ENCODE measurements at places on chromosomes 12 and 14. TPM values are rescaled to one million over a fixed set of nuclear protein-coding genes. Genes with fewer than 3 reads are reported as not detected.

GRCh38 chr12:120666571-120667390, 20.2 kb upstream of the MLEC start:
- no peak for DNase-seq

DNA sequence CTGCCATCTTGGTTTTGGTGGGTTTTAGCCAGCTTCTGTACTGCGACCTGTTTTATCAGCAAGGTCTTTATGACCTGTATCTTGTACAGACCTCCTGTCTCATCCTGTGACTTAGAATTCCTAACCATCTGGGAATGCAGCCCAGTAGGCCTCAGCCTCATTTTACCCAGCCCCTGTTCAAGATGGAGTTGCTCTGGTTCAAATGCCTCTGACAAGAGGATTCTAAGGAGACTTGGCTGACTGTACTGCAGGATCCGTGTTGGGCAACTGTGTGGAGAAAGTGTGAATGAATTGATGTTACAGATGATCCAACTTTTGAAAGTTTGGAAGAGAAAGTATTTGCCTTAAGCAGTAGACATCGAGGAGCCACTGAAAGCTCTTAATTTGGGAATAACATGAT, 91.0 kb downstream of the TTLL5 start:
- no peak for DNase-seq

DNA sequence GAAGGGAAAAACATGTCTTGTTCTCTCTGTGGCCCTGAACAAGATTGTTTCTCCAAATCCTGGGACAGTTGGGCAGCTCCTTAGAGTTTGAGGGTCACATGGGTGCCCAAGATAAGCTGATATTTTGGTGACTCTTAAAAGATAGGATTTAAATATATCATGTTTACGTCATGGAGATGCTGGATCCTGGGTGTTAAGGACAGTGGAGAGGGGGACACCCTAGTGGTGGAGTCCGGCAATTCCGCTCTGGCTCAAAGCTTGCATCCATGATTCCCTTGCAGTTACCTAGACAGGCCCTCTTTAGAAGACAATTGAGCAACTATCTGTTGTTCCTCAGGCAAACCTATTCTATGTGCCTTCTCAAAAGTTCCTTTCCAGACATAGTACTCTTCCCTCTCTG, 101.8 kb downstream of the CMKLR1 start:
- no peak for DNase-seq

DNA sequence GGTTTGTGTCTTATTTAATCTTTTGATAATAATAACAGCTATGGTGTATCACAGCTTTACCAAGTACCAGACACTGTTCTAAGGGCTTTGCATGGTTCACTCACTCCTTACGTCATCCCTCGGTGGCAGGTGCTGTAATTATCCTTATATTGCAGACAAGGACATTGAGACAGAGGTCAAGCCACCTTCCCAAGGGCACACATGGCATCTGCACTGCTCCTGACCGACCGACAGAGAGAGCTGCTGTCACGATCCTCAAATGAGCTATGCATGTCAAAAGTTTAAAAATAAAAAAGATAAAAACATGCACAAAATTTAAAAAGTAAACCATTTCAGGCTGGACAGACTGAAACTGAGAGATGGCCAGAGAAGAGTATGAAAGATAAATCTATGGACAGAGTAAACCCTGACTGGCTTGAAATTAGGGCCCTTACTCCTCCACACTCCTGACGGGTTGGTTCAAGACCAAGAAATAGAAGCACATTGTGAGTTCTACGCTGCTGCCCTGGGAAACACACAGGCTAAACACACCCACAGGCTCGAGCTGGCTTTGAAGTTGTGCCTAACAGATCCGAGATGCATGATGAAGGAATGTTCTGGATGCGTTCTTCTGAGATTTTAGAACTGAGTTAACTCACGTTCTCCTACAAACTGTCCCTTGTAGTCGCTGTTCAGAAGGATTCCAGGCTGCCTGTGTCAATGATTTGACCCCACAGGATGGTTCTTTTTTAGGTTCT, 268.7 kb downstream of the ZFP36L1 start:
- DNase-seq: no peak

- DNase-seq: no peak
Measured at GRCh38 chr12:77214136-77214535, 148.8 kb upstream of the E2F7 start.

GRCh38 chr14:78153064-78153341, 17.2 kb upstream of the NRXN3 start:
- peak; percentile 38 for DNase-seq

DNA sequence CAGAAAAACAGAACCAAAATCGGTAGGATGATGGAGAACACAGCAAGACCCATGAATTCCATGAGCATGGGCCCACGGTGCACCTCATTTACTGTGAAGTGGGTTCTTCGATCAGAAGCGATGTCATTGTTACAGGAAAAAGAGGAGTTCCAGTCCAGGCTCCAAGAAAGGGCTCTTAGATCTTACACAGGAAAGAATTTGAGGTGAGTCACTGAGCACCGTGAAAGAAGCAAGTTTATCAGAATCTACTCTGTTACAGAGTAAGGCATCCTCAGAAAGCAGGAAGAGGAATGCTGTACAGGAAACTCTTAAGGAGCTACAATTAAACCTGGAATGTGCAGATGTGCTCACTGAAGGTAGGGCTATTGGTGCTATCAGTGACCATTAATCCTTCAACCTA, 11.6 kb upstream of the CHFR start:
- DNase-seq: peak; percentile 31

- DNase-seq: no peak
Measured at GRCh38 chr12:51687177-51687576, 96.1 kb downstream of the SCN8A start.

GRCh38 chr12:24853588-24853987, 95.3 kb downstream of the BCAT1 start:
- peak; percentile 96 for DNase-seq

- DNase-seq: no peak
Measured at GRCh38 chr14:56554301-56554700, 25.3 kb upstream of the TMEM260 start.

DNA sequence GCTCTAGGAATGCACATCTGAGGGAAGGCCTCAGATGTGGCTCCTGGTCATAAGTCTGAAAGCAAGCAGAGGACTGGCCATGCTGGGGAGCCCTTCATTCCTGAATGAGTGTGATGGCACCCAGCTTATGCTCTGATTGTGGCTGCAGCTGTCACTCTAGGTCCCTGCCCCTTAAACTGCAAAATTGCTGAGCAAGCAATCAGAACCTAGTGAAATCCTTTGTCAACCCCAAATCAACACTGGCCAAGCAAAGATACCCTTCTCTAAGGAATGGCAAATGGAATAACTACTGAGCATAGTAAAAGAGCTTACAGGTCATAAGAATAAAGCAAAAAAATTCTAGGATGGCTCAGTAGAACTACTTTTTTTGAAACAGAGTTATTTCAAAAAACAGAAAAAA, 4.3 kb upstream of the PLEKHG7 start:
- DNase-seq: no peak

SLC5A8 gene
- not detected for total RNA-seq

DNA sequence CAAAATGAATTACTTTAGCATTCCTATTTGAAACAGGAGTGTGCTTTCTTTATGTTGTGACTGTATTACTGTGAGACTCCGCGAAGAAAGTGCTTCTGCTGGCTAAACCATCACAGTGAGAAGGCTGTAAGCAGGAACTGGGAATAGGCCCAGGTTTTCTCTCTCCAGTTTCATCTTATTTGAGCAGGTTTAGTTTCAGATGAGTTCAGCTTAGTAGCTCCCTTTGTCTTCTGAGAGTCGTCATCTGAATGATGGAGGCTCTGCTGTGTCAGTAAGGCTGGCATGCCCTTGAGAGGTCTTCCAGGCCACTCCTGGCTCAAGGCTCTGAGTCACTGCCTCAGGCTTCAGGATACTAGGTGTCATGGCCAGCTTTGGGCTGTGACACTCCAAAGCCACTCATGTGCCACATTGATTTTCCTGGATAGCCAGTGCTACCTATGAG, 205.6 kb upstream of the RGS6 start:
- DNase-seq: no peak

GRCh38 chr12:86838711-86839110, 582.5 kb upstream of the MGAT4C start:
- DNase-seq: no peak

DNA sequence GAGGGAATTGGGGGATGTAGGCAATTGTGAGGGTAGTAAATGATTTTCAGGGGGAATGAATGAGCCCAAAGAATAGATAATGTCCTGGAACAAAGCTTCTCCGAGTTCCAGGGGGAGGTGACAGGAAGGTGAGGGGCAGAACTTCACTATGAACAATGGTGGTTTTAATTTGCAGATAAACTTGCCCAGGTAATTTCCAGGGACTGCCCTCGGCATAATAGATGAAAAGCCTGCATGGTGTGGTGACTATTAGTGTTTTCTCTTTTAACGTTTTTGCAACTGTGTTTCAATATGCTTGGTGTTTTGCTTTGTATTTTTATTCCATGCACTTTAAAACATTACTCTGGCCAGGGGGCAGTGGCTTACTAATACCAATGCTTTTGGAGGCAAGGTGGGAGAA, 325.2 kb upstream of the RGS6 start:
- DNase-seq: no peak

DNA sequence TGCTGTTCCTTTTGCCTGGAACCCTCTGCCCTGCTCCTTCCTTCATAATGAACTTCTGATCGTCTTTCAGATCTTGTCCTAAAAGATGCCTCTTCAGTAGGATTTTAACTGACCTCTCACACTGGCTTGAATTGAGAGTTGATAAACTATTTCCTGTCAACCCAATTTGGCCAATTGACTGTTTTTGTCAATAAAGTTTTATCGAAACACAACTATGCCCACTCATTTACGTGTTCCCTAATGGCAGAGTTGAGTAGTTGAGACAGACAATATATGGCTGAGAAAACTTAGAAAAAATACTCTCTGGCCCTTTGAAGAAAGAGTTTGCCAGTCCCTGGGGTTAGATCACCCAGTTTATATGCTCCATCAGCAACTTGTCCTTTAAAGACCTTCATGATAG, 171.7 kb upstream of the TBX3 start:
- no peak for DNase-seq

GRCh38 chr12:91561958-91562325, 379.3 kb upstream of the DCN start:
- DNase-seq: no peak

DNA sequence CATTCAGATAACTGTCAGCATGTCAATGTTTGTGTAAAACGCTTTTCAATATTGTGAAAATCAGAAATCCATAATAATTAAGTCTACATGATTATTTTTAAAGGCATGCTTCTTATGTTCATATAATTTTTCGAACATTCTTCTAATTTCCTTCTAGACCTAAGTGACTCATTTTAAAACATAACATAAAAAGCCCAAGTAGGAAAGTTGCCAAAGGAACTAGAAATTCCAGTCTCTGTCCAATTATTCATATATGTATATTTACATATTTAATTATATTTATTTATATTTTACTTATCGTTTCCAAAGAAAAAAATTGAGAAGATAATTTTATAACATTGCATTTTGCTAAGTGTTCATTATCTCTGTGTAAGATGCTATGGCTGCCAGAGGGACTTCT, 110.4 kb downstream of the TMTC1 start:
- DNase-seq: peak; percentile 34

DNA sequence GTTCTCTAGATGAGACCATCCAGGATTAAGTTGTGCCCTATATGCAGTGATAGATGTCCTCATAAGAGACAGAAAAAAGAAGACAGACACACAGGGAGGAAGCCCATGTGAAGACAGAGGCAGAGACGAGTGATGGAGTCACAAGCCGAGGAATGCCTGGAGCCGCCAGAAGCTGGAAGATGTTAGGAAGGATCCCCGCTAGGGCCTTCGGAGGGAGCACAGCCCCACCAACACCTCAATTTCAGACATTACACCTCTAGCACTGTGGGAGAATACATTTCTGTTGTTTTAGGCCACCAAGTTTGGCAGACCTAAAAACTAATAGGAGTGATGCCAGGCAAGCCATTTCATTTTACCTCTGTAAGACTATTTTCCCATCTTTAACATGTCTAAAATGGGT, 458.5 kb downstream of the MED13L start:
- no peak for DNase-seq
